ENCODE measurements at places on chromosomes 3 and 15. TPM values are rescaled to one million over a fixed set of nuclear protein-coding genes. Genes with fewer than 3 reads are reported as not detected.

ITIH3 gene
- total RNA-seq, result not detected

ADGRG7 gene
- total RNA-seq, result not detected

CHAC1 gene
- 8.2 TPM for total RNA-seq

CKMT1B gene
- total RNA-seq, result 5.1 TPM

HYAL1 gene
- total RNA-seq, result 1.00 TPM

XRN1 gene
- 4.5 TPM for total RNA-seq

CLDN11 gene
- total RNA-seq, result 0.21 TPM

FSTL1 gene
- 76.1 TPM for total RNA-seq

ARGFX gene
- total RNA-seq, result not detected

THRB gene
- total RNA-seq, result 1.7 TPM

PP2D1 gene
- not detected for total RNA-seq

SYNPR gene
- not detected for total RNA-seq

ABHD10 gene
- total RNA-seq, result 15.5 TPM

TNFAIP8L3 gene
- total RNA-seq, result 30.6 TPM

CCRL2 gene
- total RNA-seq, result 0.17 TPM

ENTPD3 gene
- not detected for total RNA-seq
